ENCODE measurements at places on chromosomes 11 and 22.
A peak's percentile ranks its signal among the peaks of the same experiment; 100 is the strongest.

- no peak for DNase-seq
Observed at GRCh38 chr22:25950111-25950510, 208.1 kb downstream of the MYO18B start.

- DNase-seq: no peak
Observed at GRCh38 chr11:87659807-87660206, 515.4 kb downstream of the RAB38 start.

DNA sequence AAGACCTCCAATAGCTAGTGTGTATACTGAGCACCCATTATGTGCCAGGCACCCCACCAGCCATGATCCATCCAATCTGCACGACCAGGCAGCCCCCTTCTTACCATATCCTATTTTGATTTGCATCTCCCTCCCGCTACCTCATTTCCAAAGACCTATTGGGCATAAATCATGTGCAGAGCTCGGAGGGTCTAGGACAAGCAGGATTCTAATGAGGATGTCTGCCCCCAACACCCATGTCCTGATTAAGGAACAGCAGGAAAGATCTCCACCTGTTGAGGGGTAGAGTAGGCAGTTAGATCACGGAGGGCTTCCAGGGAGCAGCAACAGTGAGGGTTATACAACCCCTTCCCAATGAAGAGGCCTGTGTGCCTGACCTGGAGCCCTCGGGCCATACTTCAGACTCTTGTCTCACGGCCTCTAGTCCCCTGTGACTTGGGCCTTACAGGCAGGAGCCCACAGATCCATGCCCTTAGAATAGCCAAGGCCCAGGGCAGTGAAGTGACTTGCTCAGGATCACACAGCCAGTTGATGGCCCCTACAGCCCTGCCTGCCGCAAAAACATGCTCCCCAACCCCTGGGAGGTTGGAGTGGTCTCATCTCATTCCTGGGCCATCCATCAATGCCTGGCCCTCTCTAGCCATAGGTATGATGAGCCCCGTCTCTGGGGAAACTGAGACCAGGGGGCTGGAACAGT is 3.5 kb downstream of the RAB3IL1 start:
- no peak for DNase-seq

GRCh38 chr11:36500315-36500721 is 9.8 kb downstream of the TRAF6 start:
- peak; percentile 89 for DNase-seq

DNA sequence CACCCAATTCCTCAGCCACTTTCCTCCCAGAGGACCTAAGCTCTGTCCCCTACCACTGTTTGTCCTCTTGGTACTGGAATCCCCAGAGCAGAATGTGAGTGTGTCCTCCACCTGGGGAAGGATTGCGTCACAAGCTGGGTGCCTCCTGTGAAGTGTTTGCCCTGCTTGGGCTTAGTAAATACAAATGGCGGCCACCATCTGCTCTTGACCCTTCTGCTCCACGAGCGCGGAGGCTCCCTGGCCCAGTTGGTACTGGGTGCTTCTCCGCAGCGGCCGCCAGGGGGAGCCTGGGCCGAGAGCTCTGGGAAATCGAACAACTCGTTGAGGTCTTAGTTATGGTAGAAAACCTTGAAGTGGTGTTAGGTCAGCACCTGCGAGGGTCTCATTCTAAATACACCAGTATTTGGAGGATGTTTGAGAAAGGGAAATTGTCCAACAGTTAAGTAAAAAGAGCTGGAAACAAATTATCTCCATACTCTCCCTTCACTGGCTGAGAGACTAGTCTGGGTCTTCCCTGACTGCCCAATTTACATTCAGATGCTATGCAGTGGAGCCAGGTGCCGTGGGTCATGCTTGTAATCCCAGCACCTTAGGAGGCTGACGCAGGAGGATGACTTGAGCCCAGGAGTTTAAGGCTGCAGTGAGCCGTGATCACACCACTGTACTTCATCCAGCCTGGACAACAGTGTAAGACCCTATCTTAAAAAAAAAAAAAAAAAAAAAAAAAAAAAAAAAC is 74.6 kb upstream of the TEAD1 start:
- DNase-seq: no peak
